Amniotic stem cell (primary cell): ENCODE measurements at places on chromosomes 16 and 17.

- DNase-seq, result no peak
These were observed 14.2 kb downstream of the CDRT4 start for GRCh38 chr17:15453246-15453645.

DNA sequence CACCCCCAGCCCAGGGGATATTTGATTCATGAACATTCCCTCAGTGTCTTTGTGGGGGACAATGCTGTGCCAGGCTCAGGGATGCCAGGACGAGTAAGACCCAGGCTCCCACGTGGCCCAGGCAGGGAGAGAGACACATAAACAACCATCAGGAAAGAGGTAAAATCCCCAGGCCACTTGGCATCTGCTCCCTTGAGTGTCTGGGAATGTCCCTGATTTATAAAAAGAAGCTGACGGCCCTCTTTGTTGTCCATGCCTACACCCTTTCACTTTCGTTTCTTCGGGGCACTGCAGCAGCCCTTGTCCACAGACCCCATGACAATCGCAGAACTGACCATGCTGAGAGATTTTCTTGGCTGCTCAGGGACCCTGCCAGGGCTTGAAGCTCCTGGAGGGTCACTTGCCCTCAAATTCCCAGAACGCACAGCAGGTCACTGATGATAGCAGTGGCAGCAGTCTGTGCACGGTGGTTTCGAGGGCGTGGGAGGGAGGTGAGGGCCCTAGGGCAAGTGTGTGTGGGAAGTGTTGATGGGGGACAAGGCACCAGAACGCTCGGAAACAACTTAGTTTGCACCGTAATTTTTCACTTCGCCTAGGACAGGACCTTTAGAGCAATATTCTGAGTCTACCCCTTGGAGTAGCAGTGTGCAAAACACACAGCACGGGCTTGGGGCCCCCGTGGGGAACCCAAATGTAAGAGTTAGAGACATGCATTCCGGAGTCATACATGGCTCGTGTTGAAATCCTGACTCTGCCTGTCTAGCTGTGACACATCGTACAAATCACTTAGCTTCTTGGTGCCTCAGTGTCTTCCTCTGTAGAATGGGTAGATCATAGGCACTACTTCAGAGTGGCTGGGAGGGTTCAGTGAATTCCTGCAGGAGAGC is 4.7 kb downstream of the NOD2 start:
- no peak for DNase-seq

- DNase-seq, result no peak
These were observed 554.3 kb upstream of the HSBP1 start for GRCh38 chr16:83253521-83253920.

GRCh38 chr17:57595426-57595825 is 149.7 kb downstream of the CCDC182 start:
- DNase-seq, result no peak

DNA sequence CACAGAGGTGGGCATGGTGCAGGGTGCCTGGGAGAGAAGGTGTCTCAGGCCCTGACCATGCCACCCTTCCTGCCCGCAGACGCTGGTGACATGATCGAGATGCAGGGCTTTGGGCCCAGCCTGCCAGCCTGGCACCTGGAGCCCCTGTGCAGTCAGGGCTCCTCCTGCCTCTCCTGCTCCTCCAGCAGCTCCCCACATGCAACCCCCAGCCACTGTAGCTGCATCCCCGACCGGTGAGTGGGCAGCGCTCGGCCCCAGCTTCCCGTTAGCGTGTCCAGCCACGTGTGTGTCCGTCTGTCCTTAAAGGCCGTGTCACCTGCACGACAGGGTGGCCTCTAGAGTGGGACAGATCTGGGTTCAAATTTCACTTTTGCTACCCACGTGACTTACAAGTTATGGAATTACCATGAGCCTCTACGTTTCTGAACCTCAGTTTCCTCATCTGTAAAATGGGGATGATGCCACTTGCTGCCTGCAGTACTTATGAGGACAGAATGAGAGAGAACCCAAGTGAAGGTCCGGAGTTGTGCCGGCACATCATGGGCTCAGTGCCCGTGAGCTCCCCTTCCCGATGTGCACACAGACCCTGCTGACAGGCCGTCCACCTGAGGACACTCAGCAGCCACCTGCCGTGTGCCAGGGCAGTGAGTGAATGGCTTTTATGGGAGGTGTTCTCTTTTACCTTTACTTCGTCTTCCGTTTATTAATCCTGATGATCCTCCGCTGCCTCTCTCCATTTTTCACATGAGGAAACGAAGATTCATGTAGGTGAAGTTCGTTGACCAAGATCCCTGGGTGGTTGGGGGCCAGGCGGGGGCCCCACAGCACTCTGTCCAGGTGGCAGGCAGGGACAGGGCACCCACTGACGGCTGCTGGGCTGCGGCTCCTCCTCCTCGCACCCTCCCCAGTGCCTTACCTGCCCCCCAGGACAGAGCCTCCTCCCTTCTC is 29.4 kb downstream of the MNT start:
- no peak for DNase-seq

DNA sequence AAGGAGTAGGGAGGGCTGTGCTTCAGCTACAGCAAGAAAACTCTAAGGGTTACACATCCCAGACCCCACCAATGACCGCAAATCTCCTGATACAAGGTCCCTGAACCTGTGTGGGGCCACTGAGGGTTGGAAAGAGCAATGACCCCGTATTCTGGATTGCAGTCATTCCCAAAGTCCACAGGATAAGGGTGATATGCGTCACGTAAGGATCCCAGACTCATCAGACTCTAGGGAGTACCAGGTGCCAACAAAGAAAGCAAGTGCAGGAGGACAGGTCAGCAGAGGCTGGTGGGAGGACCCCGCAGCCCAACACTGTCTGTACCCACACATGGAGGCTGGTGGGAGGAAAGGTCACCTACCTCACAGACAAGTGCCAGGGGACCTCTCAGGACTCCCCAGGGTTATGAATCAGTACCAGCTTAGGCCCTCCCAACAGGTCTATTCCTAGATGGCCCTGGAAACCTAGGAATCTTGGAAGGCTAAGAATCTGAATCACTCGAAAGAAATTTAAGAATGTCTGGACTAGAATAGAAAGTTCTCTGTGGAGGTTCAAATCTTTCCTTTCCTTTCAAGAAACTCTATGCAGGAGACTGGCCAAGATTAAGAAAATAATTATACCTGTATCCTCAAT is 16.2 kb downstream of the PITPNA start:
- DNase-seq, result no peak

- no peak for DNase-seq
These were observed 28.2 kb downstream of the LMF1 start for GRCh38 chr16:942436-943060.

DNA sequence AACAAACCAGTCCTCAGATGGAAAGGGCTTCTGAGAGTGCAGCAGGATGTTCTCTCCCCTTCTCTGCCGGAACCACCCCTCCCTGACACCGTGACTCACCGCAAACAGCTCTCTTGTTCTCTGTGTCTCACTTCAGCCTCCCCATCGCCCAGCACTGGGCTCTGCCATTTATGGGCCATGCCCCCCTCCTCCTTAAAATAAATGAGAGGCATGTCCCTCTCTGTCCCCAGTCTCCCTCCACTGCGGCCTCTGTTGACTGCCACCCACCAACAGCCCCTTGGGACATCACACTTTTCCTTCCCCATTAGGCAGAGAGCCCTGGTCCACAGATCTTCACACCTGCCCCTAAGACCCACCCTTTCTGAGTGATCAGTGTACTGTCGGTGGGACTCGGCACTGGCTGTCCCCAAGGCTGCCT is 6.3 kb downstream of the CCDC102A start:
- peak; percentile 19 for DNase-seq

GRCh38 chr16:10182222-10183053 is at the start of gene GRIN2A:
Gene GRIN2A, minus strand, starts transcription at chr16:10182428. Its CDS starts 2,017 bp downstream, at chr16:10180411.
- no peak for DNase-seq

- no peak for DNase-seq
These were observed 2.1 kb downstream of the SOX9 start for GRCh38 chr17:72122765-72123529.

GRCh38 chr17:1735418-1735817 is 7.3 kb upstream of the SERPINF2 start:
- DNase-seq, result no peak

GRCh38 chr17:47918006-47918405 is 22.0 kb downstream of the SP2 start:
- no peak for DNase-seq

DNA sequence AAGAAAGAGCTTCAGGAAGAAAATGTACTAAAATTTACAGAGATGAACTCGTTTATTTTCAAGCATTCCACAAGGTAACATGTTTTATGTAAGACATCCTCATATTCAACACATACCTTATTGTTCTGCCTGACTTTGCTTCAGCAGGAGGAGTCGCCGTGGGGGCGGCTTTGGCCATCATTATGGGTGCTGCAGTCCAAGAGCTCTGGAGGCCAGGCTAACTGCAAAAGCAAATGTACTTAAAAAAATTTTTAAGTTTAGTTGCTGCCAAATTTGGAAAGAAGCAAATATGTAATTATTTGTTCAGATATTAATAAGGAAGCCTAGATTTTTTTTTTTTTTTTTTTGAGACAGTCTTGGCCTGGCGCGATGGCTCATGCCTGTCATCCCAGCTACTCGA is 4.1 kb upstream of the SPG7 start:
- DNase-seq, result no peak
